GF-D8 (cell line): ENCODE measurements at places on chromosomes 13 and 19.
A peak's percentile ranks its signal among the peaks of the same experiment; 100 is the strongest.

DNA sequence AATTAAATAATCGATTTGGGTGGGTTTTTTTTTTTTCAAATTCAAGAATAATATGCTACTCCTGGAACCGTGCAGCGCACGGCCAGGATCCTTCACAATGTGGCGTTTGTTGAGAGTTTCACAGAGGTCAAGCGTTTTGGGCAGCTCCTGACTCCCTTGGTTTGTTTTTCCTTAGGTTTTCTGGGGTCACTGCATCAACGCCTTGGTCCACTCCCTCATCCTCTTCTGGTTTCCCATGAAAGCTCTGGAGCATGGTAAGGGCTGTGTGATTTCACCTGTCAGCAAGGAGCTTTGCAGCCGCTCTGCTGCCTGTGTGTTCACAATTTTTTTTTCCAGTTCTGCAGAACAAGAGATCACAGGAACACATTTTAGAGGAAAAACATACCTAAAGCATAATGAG, 212.4 kb downstream of the SHISA2 start:
- no peak for DNase-seq

DNA sequence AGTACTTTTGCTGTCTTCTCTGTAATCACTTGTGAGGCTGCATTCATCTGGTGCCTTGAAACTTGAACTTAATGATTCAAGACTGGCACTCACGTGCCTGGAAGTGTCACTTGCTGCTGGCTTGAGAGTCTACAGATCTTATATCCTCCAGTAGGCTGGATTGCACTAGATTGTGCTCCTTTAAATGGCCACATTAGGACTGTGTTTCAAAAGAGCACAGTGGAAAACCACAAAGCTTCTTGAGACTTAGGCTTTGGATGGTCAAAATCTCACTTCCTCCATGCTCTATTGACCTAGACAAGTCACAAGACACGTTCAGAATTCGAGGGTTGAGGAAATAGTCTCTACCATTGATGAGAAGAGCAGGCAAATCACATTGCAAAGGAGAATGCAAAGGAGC, 1278.8 kb upstream of the MIR17HG start:
- no peak for DNase-seq

DNA sequence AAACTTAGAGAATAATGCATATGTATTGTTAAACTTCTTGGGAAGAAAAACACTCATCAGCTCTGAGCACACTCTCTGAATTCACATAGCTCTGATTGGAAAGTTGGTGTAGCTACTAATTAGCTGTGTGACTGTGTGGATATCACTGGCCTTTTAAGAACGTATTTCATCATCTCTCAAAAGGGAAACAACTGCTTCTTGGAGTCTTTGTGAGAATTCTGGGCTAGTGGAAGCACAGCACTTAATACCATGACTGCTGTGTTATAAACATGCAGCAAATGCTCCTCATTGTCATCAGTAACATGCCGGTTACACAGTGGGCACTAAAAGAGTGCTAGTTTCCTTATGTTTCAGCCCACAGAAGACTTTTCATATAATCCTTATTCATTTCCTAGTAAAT, 220.9 kb upstream of the CSNK1A1L start:
- DNase-seq = no peak

DNA sequence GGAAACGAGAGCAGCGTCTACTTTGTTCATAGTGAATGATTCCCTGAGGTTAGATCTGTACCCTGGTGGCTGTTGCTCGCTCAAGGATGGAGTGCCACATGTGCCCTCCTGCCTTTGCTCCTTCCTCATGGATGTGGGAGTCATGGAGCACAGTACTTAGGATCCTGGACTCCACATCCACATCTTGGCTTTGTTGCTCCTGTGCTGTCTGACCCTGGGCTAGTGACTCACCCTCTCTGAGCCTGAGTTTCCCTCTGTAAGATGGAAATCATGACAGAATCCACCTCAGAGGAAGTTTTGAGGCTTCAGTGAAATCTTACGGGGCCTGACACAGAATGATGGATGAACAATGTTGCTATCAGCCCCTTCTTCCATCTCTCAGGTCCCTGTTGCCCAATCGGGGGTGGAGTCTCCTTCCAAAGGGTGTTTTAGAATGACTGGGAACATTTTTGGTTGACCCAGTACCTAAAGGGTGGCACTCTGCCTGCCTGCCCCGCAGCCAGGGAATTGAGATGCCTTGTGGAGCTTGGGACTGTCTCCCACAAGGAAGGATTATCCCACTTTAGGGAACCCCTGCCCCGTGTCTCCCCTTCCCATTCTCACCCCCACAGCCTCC, 9.8 kb upstream of the TIMM50 start:
- no peak for DNase-seq

DNA sequence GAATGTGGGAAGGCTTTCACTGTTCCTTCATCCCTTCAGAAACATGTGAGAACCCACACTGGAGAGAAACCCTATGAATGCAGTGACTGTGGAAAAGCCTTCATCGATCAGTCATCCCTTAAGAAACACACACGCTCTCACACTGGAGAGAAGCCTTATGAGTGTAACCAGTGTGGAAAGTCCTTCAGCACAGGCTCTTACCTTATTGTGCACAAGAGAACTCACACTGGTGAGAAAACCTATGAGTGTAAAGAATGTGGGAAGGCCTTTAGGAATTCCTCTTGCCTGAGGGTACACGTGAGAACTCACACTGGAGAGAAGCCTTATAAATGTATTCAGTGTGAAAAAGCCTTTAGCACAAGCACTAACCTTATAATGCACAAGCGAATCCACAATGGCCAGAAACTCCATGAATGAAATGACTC, 18.6 kb downstream of the ZNF177 start:
- DNase-seq = no peak

- no peak for DNase-seq
Measured at GRCh38 chr19:46250076-46250735, 20.7 kb downstream of the IGFL1 start.

DNA sequence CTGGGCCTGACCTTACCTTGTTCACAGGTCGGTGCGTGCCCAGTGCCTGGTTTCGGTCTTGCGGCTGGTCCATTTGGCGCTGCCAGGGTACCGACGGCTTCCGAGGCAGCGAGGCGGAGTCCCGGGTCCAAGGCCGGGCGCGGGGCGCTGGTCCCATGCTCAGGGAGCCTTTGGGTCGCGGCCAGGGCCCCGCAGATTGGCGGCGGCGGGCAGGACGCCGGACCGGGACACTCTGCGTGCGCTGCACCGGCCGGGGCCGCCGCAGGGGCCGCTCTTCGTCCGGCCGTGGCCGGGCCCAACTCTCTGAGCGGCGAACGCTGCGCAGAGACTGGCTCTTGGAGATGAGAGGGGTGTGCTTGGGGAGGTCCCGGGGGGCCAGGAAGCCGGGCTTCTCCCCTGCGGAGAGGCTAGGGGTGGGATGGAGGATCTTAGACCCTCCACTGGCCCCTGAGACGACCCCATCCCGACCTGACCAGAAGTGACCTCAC, 3.4 kb upstream of the WIZ start:
- no peak for DNase-seq

- no peak for DNase-seq
Measured at GRCh38 chr19:17240062-17240752, 5.5 kb downstream of the NR2F6 start.

DNA sequence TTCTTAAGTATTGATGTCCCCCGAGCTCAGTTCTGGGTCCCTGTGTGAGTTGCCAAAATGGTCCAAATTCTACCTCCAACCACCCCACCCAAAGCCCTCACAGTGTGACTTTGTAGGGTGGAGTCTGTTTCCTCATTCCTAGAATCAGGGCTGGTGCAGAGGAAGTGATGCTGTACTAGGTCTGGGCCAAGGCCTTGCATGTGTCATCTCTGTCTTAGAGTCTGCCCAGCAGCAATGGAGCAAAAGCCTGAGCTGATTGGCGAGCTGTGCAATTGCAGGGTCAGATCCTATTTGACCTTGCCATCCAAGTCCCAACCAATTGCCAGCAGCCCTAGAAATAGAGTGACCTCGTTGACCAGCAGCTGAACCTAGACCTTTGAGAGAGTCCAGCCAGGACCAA, 97.0 kb upstream of the ANKRD10 start:
- no peak for DNase-seq

DNA sequence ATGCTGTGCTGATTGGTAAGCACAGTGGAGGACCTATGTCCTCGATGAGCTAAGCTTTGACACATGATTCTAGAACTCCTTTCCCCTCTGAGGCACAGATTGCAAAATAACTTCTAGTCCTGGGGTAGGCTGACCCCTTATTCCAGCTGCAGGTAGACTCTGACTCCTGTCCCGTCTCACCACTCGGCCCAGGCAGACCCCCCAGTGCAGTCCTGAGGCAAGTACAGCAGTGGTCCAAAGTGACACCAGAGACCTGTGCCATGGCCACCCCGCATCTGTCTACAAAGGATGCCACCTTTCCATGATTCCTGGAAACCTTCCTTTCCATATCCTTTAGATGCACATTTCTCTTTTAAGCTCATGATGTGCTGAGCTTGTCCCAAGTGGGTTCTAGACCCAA, 482.5 kb downstream of the ZNF536 start:
- DNase-seq = no peak

DNA sequence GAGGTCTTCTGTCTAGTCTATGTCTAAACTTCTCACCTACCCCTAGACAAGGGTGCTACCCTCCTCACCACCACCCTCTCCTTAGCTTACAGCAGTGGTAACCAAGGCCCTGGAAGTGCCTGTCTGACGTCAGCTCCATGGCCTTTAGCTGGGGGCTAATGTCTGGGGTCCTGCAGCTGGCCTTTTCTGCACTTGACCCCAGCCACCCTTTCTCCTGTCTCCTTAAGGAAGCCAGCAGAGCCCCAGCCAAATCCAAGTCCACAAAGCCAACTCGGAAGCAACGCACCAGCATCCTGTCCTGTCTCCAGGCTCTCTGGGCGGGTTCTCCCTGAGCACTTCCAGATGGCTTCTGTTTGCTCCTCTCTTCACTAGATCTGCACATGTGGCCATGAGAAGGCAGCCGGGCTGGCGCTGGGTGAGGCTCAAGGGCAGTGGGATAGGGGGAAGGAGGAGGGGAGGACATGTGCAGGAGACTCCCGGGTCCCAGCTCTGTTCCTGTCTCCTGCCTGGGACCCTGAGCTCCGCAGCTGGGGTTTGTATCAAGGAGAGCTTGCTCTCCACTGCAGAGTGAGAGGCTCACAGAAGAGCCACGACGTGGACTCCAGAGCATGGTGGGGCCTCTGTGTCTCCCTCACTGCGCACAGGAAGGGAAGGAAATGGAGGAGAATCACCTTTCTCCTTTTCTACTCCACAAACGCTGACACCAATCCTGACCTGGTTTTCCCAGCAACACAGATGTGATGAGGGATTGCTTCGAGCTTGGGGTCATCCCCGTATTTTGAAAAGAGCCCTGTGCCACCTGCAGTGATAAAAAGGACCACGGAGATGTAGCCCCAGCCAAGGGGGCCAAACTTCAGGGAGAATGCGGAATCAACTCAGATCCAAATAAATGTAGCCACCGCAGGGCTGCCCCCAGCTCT, 204.2 kb downstream of the USP12 start:
- no peak for DNase-seq

DNA sequence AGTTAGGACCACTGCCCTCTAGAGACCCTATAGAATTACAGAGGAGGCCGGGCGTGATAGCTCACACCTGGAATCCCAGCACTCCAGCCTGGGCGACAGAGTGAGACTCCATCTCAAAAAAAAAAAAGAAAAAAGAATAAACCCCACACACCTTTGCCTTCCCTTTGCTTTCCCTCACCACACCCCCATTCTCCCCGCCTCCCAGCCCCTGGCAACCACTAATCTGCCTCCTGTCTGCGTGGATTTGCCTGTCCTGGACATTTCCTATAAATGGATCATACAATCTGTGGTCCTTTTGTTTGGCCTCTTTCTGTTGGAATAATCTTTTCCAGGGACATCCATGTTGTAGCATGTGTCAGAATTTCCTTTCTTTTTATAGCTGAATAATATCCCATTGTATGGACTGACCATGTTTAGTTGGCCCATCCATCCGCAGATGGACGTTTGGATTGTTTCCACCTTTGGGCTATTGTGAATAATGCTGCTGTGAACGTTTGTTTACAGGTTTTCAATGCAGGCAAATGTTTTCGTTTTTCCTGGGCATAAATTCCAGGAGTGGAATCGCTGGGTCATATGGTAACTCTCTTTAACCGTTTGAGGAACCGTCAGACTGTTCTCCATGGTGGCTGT, 15.3 kb downstream of the NACC1 start:
- no peak for DNase-seq

DNA sequence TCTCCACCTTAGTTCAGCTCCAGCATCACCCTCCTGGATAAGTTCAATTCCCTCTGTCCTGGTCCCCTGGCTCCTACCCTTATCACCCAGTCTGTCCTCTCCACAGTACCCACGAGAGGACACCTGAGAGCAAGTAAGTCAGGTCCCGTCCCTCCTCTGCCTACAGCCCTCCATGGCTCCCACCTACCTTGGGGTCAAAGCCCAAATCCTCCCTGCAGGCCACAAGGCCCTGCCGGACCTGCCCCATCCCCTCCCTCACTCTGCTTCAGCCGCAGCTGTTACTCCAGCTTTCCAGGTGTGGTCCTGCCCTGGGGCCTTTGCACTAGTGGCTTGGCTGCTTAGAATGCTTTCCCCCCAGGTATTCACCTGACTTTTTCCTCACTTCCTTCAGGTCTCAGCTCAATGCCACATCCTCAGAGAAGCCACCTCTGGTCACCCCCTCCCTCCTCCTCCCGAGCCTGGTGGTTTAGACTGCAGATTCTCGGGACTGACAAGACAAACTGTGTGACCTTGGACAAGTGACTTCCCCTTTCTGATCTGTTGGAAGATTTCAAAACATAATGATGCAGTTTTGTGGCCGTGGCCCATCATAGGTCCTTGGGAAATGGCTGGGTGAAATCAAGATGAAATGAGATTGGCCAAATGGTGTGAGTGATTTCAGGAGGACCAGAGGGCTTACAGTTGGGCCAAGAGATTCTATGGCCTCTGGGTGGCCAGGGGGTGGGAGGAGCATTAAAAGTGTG, 3.6 kb downstream of the TUBB4A start:
- DNase-seq = peak; percentile 27

GRCh38 chr13:97125810-97126738, 96.1 kb upstream of the MBNL2 start:
- DNase-seq = no peak

- no peak for DNase-seq
Measured at GRCh38 chr19:21422244-21422643, 25.3 kb downstream of the ZNF493 start.

DNA sequence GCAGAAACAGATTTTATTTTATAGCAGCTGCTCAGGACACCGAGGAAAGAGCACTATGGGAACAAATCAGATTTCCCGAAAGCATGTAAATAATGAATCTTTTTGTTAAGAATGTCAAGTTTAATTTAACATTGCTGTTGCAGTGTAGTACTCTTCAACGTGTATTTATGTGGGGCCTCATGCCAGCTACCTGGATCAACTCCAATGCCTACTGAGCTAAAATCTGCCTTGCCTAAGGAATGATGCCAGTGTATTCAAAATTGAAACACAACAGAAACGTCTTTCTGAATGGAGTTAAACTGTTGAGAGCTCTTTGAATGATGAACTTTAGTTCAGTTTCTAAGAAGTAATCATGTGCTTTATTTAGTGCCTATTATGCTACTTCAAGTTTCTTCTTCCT, 1379.8 kb upstream of the ATXN8OS start:
- DNase-seq = no peak

- no peak for DNase-seq
Measured at GRCh38 chr13:96728463-96728862, 265.8 kb downstream of the OXGR1 start.

- no peak for DNase-seq
Measured at GRCh38 chr13:113646376-113646775, 11.6 kb downstream of the ATP4B start.
